ENCODE measurements at places on chromosomes 4 and X. TPM values are rescaled to one million over a fixed set of nuclear protein-coding genes. Genes with fewer than 3 reads are reported as not detected.

The TCP11X2 gene
- total RNA-seq: not detected

The MMGT1 gene
- total RNA-seq: 11.4 TPM

The ADH6 gene
- not detected for total RNA-seq

The SPRY1 gene
- total RNA-seq: 16.5 TPM

The MSANTD1 gene
- 0.44 TPM for total RNA-seq

The GAB3 gene
- total RNA-seq: 7.3 TPM

The SSX4B gene
- total RNA-seq: not detected

The CXCL8 gene
- 0.58 TPM for total RNA-seq

The INPP4B gene
- total RNA-seq: 10.1 TPM

The HHIP gene
- total RNA-seq: 0.29 TPM

The ARMCX1 gene
- 111 TPM for total RNA-seq

The MAGEB1 gene
- not detected for total RNA-seq

The PCDH19 gene
- under 0.01 TPM for total RNA-seq

The F8A2 gene
- total RNA-seq: 1.7 TPM

The BMPR1B gene
- 1.6 TPM for total RNA-seq
